ENCODE measurements at places on chromosomes 3 and 15.

- no peak for DNase-seq
Measured at GRCh38 chr3:57793737-57794187, 37.7 kb downstream of the SLMAP start.

DNA sequence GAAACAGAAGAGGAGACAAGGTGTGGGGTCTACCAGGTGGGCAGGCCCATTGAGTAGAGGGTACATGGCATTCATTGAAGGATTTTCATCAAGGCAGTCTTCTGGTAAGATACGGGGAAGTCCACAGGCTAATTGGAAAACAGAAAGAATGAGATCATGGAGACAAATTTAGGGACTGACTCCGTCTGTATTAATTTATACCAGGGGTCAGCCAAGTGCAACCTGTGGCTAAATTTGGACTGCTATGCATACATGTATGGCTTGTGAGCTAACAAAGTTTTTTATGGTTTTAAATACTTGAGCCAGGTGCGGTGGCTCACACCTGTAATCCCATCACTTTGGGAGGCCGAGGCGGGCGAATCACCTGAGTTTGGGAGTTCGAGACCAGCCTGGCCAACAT is 21.1 kb upstream of the SNRPN start:
- no peak for DNase-seq

DNA sequence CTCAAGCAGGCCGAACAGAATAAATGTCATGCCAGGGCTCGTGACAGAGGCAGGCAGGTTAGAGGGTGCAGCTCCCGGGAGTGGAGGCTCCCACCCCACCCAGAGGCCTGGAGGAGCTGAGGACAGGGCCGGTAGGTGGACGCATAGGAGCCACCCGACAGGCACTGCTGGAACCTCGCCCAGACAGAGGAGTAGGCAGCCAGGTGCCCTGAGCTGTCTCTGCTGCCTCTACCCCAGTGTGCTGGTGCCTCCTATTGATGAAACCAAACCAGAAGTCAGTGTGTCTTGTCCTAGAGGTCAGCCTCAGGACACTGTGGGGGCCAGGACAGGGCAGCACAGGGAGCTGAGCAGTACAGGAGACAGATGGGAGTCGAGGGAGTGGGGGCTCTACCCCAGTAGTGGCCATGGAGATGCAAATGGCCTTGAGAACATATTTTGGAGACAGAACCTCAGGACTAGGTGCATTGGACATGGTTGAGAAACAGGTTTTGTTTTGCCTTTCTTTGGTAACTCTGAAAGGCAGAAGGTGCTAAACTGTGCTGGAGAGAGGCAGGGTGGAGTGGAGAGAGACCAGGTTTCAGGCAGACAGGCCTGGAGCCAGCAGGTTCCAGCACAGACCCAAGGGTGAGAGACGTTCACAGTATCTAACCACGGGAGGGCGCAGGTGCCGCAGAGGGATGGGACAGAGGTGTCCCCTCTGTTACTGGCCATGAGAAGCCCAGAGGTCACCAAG is 15.4 kb upstream of the KLF15 start:
- DNase-seq, result no peak

DNA sequence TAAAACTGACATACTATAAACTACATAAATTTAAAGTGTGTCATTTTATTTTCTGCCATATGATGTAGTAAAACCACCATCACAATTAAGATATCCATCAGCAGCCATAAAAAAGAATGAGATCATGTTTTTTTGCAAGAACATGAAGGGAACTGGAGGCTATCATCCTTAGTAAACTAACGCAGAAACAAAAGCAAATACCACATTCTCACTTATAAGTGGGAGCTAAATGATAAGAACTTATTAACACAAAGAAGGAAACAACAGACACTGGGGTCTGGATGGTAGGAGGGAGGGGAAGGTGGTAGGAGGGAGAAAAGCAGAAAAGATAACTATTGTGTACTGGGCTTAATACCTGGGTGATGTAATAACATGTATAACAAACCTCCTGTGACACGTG is 24.6 kb downstream of the CCDC14 start:
- no peak for DNase-seq

- DNase-seq, result no peak
Measured at GRCh38 chr15:88745065-88745464, 58.2 kb upstream of the ACAN start.

GRCh38 chr15:90062023-90062442 is 40.2 kb downstream of the IDH2 start:
- no peak for DNase-seq

All from AG20443 (cell line).